ENCODE measurements at places on chromosomes 4 and X. TPM values are rescaled to one million over a fixed set of nuclear protein-coding genes. Genes with fewer than 3 reads are reported as not detected.

The TMEM255A gene
- total RNA-seq, result under 0.01 TPM

The NCAPG gene
- 63.6 TPM for total RNA-seq

The FGG gene
- under 0.01 TPM for total RNA-seq

The OR13H1 gene
- total RNA-seq, result not detected

The TCEAL2 gene
- total RNA-seq, result 0.19 TPM

The XK gene
- total RNA-seq, result under 0.01 TPM

The NLGN4X gene
- total RNA-seq, result under 0.01 TPM

The SNCA gene
- 0.96 TPM for total RNA-seq

The TMEM150C gene
- 0.38 TPM for total RNA-seq

The MAOA gene
- total RNA-seq, result 11.0 TPM

The NPY1R gene
- 1.1 TPM for total RNA-seq

The AKAP14 gene
- not detected for total RNA-seq

The BMP3 gene
- total RNA-seq, result under 0.01 TPM

The GPR173 gene
- total RNA-seq, result 2.0 TPM

The TBC1D25 gene
- total RNA-seq, result 6.1 TPM

The XG gene
- 2.5 TPM for total RNA-seq

The DMRTC1 gene
- not detected for total RNA-seq

The LRP2BP gene
- total RNA-seq, result 0.58 TPM

The ANXA10 gene
- total RNA-seq, result 62.9 TPM

The TLR7 gene
- total RNA-seq, result not detected

The TECRL gene
- total RNA-seq, result not detected

The IL2RG gene
- total RNA-seq, result not detected

The F9 gene
- not detected for total RNA-seq

The ATXN3L gene
- total RNA-seq, result not detected

The CPXCR1 gene
- not detected for total RNA-seq

The GRID2 gene
- total RNA-seq, result 0.58 TPM

The NUDT10 gene
- 0.85 TPM for total RNA-seq

The WDR17 gene
- 0.58 TPM for total RNA-seq

The SLC25A43 gene
- total RNA-seq, result 24.8 TPM

The LUZP4 gene
- not detected for total RNA-seq

The F11 gene
- total RNA-seq, result not detected

The CLDN2 gene
- under 0.01 TPM for total RNA-seq

The TBL1X gene
- total RNA-seq, result 6.8 TPM

The RBM46 gene
- not detected for total RNA-seq

The PNCK gene
- under 0.01 TPM for total RNA-seq

The CYLC1 gene
- total RNA-seq, result not detected

The NHSL2 gene
- 0.77 TPM for total RNA-seq

The CFI gene
- 2.5 TPM for total RNA-seq

The FRG2 gene
- not detected for total RNA-seq

Data from regular cardiac myocyte (primary cell).